ENCODE measurements at places on chromosomes 3 and 15. TPM values are rescaled to one million over a fixed set of nuclear protein-coding genes. Genes with fewer than 3 reads are reported as not detected.

Gene OPA1
- 49.0 TPM for total RNA-seq

Gene GOLGA8H
- not detected for total RNA-seq

Gene HACD2
- 64.3 TPM for total RNA-seq

Gene MASP1
- total RNA-seq: 25.1 TPM

Gene RAD51
- 2.0 TPM for total RNA-seq

Gene LARP6
- 31.9 TPM for total RNA-seq

Gene TM4SF18
- 1.7 TPM for total RNA-seq

Gene GREM1
- total RNA-seq: 4.5 TPM

Gene ECT2
- 16.7 TPM for total RNA-seq

Gene C2CD4A
- 0.13 TPM for total RNA-seq

Gene ARPP21
- not detected for total RNA-seq

Gene HES1
- total RNA-seq: 132 TPM

- no peak for DNase-seq
Measured at GRCh38 chr3:14775011-14775410, 43.8 kb upstream of the FGD5 start.

GRCh38 chr3:140931016-140931454 is 10.6 kb upstream of the SLC25A36 start:
- no peak for DNase-seq

DNA sequence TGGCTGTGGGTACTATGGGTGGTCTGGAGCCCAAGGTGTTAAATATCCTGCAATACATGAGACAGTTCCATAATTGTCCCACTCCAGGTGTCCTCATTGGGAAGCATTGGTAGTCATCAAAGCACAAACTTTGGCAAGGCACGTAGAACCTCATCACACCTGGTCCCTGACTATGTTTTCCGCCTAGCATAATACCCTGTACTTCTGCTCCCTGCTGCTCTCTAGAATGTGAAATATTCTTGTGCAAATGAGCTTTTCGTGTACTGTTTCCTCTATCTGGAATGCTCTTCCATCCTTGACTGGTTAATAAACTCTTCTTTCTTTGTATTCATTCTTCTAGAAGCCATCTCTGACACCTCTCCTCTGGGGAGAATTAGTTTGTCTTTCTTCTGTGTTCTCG is 103.2 kb downstream of the EBLN2 start:
- DNase-seq: no peak

GRCh38 chr3:119368298-119368697 is 74.1 kb downstream of the ARHGAP31 start:
- no peak for DNase-seq

DNA sequence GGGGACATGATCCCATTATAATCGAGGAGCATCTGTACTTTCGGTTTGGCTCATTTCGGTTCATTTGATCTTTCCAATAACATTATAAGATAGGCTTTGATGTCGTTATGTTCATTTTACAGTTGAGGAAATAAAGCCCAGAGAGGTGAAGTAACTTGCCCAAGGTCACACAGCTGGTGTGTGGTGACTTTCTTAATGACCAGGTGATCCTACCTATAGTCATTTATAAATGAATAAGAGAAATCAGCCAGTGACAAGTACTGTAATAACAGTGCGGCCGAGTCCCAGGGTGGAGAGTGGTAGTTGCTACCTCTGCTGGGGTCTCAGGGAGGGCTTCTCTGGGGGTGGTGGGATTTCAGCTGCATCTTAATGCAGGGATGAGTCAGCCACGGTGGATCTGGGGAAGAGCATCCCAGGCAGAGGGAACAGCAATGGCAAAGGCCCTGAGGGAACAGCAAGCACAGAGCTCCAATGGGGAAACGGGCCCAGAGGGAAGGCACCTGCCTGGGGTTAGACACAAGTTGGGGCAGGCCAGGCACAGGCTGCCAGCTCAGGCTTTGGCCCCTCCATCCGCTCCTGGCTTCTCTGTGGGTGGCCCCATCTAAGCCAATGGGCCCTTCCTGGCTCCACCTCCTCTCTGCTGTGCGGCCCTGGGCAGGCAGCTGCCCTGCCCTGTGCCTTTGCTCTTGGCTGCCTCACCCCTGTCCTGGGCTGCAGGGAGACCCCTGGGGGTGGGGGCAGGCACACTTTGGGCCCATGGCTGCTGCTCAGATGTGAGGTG is 1.1 kb upstream of the FBLN2 start:
- no peak for DNase-seq

DNA sequence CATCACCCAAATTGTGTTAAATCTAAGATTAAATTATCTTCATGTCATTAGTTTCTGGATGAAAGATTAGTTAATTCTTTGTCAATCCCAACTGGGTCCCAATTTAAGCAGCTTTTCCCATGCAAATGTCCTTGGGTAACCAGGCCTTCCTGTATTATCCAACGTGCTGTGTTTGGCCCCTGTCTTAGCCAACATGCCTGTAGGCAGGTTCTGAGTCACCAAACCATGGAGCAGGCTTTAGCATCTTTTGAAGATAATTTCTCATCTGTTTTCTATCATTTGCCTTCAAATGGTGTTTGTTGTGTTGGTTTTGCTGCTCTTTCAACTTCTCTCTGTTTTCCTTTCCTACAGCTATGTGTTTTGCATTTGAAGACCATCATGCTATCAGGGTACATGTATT is 216.2 kb downstream of the ITPR1 start:
- no peak for DNase-seq

DNA sequence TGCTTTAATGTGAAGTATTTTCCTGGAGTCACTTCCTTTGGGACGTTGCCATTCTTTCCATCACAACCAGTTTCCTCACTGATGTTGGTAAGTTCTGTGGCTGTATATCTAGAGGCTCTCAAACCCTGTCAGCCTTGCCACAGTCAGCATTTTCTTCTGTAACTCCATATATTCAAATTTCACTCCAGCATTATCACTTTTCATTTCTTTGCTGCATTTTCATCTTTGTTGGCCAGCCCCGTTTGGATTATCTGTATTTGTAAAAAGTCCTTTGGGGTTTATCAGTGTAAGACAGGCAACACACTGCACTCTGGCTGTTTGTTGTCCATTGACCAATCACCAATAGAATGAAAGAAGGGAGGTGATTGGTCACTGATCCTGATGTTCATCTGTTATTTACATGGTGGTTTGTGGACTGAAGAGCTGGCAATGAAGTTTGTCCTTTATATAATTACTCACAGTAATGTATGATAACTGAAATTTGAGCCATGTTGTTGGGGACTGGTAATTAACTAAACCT is 20.3 kb downstream of the GMPS start:
- peak; percentile 7 for DNase-seq

- DNase-seq: peak; percentile 27
Measured at GRCh38 chr3:137035631-137036030, 77.8 kb downstream of the IL20RB start.

DNA sequence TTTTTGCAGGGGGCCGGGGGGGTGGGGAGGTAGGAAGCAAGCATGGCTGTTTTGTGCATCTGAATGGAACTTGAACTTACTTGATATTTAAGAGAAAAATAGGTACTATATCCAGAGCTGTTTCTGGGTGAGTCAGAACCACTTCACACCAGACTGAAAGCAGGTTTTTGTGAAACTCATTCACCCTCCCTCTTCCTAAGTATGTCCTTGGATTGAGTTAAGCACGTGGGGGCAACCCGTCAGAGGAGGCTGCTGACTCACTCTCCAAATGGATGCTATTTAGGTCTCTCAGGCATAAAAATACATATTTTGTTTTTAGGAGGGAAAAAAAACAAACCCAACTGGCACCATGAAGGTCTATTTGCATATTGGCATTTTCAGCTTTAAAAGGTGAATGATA is 270.3 kb downstream of the RYR3 start:
- DNase-seq: peak; percentile 12

DNA sequence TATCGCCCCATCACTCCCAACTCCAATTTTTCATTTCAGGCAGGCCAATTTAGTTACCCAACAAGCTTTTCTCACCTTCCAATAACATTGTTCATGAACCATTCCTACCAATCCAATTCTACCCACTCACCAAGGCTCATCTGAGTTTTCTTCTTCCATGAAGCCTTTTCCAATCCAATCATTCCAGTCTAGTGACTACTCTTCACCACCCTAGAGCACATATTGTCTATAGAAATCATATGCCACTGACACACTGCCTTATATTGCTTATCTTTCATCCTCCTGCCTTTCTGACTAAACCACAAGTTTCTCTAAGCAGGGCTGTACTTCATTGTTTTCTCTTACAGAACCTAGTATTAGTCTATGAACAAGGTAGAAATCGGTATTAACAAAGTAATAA is 11.4 kb downstream of the CCDC14 start:
- no peak for DNase-seq

GRCh38 chr3:143412084-143412483 is 292.5 kb downstream of the CHST2 start:
- no peak for DNase-seq

DNA sequence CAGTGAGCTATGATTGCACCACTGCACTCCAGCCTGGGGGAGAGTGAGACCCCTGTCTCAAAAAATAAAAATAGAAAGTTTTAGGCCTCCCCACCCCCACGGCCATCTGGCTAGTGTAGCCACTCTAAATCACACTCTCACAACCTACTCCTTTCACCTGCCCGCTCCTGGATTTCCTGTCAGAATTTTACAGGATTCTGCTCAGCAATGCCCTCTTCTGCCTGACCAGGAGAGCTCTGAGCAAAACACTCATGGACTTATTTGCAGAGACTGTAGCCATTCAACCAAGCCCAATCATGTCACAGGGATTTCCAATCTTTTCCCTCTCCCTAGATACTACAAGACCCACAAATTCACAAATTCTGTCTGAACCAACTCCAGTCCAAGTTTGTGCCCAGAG is 242.6 kb upstream of the TPRG1 start:
- peak; percentile 41 for DNase-seq

GRCh38 chr3:184466413-184466960 is 86.6 kb downstream of the CHRD start:
- peak; percentile 65 for DNase-seq

- DNase-seq: no peak
Measured at GRCh38 chr3:25944329-25944728, 154.4 kb downstream of the OXSM start.

DNA sequence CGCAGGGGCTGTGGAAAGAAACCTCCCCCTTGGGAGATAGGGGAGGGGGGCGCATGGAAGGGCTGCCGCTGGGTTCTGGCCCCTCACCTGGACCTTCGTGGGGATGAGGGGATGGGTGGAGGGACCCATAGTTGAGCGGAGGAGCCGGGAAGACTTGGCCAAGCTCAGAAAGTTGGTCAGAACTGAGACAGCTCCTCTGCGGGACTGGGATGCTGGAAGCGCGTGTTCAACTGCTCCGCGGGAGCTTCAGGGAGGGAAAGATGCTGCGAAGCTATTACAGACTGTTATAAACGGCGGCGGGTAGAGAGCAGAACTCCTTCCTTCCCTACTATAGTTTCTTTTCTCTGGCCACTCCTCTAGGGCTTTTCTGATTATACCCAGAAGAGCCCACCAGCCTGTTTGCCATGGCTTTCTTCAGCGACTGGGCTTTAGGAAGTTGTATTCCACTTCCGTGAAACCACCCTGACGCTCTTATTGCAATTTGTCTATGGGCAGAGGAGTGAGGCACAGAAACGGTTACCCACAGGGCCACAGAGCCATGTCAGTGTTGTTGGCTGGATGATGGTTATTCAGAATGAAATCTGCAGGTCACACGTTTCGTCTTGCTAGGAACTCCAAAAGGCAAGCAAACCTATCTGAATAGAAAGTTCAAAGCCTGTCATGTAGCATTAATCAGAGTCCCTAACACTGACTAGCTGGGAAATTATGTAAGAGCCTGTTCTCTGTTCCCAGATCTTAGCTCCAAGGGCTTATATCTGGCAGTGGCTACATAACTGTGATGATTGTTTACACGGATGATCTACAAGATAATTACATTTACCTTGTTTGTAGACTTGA is 1.1 kb downstream of the SYNPR start:
- peak; percentile 13 for DNase-seq

DNA sequence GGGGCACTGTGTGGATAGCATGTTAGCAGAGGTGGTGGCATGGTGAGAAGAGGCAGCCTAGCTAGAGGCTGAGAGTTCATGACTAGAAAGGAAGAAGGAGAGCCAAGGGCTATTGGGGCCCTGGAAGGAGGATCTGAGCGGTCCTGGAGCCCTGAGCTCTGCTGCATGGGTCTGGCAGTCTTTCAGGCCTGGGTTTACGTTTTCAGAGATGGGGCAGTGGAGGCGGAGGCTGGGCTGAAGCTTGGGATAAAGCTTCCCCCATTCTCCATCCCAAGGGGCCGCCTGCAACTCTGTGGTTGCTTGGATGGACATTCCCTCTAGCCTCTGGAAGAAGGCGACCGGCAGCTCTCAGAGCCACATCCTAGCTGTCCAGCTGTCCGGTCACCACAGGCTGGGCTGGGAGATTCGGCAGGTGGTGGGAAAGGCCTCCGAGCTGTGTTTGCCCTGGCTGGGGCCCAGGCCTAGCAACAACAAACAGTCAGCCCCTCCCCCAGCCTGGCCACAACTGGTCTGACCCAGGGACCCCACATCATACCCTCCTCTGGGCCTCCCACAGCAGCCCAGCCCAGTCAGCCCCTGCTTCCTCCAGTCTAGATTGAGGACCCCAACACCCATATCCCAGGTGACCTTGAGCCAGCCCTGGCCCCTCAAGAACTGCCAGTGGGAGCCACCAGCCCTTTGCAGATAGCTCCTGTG is 1.8 kb upstream of the SLC38A3 start:
- no peak for DNase-seq

GRCh38 chr15:82021992-82022391 is 23.8 kb downstream of the MEX3B start:
- DNase-seq: peak; percentile 29

DNA sequence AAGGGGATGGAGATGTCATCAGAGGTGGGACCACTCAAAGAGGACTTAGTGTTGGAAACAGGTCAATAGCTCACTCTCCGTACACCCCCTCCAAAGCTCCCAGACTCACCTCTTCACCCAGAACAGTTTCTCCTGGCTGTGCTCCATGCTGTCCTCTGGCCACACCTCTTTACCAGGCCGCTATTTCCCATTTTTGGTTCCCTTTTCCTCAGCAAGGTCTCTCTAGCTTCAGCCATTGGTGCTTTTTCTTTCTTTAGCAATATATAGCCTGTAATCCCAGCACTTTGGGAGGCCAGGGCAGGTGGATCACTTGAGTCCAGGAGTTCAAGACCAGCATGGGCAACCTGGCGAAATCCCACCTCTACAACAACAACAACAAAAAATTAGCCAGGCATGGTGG is 123.6 kb upstream of the SMAD3 start:
- DNase-seq: no peak

- DNase-seq: no peak
Measured at GRCh38 chr3:32500880-32501782, 1.5 kb downstream of the CMTM6 start.

All from hepatocyte (in vitro differentiated cells).